GF-D8 (cell line): ENCODE measurements at places on chromosomes 12 and 14.
A peak's percentile ranks its signal among the peaks of the same experiment; 100 is the strongest.

DNA sequence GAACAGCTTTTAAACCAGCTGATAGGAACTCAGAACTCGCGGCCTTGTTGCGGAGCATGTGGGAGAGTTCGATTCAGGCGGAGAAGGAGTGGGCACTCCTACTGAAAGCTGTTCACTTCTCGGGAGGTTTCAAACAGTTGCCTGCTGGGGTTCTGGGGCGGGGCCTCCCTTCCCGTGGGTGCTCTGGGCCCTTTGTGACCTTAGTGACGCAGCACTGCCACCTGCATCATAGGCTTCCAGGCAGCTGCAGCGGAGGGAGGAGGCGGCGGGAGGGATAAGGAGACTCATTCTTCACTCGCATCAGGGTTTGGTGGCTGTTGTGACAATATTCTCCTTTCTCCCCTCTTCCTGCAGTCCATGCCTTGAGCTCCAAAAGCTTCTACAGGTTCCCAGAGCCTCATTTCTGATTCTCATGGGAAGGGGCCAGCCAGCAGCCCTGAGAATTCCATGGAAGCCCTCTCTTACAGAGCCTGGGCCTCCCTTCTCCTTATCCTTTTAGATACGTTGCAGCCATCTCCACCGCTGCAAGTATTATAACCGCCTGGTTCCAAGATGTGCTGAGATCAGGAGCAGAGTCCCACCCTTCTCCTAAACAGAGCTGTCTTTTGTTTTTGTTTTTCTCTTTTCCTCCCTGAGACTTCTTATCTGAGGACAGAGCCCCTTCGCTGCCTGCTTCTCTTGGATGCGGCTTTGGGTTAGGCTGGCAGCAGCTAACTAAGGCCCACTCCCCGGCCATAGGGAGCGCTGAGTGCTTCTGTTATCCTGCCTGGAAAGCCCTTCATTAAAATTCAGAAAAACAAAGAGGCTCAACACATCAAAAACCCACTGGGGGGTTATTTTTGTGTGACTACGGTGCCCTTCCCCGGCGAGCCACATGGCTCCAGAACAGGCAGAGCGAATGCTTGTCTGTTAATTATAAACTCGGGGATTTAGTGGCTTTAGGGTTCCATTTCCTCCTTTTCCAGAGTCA is 67.6 kb upstream of the GPATCH2L start:
- no peak for DNase-seq

DNA sequence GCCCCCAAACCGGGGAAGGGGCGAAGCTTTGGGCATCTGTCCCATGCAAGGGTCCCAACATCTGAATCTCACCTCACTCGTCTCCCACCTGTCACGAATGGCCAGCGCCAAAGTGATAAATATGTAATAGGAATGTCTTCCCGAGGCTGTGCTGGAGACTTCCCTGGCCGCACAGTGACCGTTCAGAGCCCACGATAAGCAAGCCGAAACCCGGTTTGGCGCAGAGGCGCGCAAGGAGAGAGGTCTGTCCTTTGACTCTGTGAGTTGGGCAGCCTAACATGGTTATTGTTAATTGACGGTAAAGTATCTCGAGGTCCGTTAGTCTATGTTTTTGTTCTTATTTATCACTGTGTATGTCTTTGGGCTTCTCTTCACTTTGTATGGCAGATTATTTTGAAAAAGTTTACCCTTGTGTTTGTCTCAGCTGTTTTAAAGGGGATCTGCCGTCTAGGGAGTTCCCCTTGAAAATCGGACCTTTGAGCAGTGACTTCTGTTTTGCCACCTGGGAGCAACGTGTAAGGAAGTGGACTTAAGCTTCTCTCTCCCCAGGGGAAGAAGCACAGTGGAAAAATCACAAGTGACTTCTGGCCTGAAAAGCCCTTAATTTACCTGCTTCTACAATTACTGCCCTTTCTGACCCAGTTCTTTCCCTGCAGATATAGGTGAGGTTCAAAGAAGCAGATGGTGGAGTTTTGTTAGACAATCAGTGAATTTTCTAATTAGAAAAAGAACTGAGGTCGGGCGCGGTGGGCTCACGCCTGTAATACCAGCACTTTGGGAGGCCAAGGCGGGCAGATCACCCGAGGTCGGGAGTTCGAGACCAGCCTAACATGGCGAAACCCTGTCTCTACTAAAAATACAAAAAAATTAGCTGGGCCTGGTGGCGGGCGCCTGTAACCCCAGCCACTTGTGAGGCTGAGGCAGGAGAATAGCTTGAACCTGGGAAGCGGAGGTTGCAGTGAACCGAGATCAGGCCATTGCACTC is 1.1 kb upstream of the TM9SF1 start:
- DNase-seq: peak; percentile 61

DNA sequence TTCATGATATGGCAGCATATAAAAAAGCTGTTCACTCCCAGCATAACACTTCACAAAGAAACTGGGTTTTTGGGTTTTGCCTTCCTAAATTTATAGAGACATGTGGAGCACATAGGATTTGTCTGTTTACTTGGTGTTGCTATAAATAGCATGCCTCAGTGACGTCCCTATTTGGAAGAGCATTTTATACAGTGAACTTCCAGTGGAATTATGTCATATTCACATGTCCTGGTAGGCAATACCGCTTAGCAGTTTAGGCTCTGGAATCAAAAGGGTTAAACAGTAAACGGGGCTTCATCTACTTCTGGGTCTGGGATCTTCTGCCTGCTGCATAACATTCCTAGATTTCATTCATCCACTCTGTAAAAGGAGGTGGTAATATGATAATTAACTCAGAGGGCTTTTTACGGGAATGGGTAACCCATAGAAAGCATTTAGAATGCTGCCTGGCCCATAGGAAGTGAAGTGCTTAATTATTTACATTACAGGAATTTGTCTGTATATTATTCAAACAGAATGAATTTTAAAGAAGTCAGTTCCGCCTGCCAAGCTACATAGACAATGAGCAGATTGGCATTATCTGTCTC is 396.1 kb downstream of the TMTC2 start:
- DNase-seq: no peak

- no peak for DNase-seq
Observed at GRCh38 chr14:91374879-91375702, 42.5 kb downstream of the CCDC88C start.

DNA sequence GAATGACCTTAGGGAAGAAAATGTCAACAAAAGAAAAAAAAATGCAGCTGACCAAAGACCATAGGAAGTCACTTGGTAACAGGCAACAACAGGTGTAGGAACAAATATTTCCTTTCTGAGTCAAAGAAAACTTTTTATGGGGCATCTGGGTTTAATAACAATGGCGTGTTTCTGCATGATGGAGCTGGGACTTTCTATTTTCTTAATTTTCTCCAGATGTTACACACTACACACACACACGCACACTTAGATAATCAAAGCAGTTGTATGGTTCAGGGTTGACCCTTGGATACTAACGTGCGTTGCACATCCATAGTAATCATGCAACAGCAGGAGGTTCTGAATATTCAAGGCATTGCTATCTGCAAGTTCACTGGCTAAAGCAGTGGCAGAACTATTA is 47.9 kb upstream of the NTF3 start:
- DNase-seq: no peak

DNA sequence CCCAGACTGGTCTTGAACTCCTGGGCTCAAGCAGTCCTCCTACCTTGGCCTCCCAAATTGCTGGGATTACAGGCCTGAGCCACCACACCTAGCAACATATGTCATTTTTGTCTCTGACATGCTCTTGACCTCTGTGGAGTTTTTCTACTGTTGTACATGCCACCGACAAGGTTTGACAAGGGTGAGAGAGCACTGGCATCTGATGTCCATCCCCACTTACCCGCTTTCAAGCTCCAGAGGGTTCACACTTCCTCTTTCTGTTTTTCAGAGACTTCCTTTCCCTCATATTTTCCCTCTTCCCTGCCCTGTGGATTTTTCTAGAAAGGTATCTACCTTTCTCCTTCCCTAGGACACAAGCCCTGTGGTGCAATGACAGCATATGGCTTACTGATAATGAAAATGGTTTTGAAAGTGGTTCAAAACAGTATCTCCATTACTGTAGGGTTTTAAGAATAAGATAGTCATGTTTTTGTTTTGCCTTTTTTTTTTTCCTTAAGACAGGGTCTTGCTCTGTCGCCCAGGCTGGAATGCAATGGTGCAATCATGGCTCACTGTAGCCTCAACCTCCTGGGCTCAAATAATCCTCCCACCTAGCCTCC is 27.7 kb upstream of the PLEKHG3 start:
- DNase-seq: no peak

GRCh38 chr12:9796971-9797370 is 30.3 kb upstream of the KLRF1 start:
- no peak for DNase-seq

DNA sequence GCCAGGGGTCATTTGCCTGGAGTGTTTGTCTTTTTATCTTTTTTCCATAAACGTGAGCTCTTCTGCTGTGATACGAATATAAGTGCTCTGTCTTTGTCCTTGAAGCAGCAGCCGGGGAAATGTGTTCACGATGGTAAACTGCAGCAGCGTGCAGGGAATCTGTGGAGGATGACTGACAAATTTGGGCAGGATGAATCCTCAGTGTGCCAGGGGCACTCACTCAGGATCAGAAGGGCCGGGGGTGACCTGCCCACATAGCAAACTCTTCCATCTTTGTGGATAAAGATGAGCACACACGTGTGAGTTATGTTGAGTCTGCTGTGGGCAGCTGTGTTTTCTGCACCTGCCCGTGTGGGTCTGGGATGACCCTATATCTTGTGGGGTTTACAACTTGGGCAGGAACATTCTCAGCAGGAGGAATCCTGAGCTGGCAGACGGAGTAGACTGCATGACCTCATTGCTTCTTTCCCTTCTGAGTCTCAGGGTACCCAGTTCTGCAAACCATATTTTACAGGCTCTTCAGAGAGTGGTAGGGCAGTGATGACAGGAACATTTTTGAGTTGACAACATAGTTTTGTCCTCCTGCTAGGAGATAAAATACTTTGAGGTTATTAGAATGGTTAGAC is 711 bp downstream of the ANO4 start:
- DNase-seq: no peak

- no peak for DNase-seq
Observed at GRCh38 chr12:108745641-108746040, 14.3 kb upstream of the CORO1C start.

DNA sequence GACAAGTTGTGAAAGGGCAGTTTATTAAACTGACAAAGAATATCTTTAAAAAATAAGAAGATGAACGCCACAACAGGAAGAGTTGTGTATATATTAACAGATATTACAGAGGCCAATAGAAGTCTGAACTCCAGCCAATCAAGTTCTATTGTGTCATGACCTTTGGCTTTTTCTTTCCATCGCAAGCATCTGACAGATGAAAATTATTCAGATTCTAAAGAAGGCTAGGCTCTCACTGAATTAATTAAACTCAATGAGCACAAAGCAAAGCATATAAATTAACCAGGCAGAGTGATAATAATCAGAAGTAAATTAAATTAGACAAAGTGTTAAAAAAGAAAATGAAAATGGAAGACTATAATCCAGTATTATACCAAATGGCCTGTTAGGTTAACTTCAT is 62.0 kb upstream of the PYGL start:
- DNase-seq: no peak

GRCh38 chr14:59239022-59239421 is 50.6 kb downstream of the DAAM1 start:
- DNase-seq: no peak

DNA sequence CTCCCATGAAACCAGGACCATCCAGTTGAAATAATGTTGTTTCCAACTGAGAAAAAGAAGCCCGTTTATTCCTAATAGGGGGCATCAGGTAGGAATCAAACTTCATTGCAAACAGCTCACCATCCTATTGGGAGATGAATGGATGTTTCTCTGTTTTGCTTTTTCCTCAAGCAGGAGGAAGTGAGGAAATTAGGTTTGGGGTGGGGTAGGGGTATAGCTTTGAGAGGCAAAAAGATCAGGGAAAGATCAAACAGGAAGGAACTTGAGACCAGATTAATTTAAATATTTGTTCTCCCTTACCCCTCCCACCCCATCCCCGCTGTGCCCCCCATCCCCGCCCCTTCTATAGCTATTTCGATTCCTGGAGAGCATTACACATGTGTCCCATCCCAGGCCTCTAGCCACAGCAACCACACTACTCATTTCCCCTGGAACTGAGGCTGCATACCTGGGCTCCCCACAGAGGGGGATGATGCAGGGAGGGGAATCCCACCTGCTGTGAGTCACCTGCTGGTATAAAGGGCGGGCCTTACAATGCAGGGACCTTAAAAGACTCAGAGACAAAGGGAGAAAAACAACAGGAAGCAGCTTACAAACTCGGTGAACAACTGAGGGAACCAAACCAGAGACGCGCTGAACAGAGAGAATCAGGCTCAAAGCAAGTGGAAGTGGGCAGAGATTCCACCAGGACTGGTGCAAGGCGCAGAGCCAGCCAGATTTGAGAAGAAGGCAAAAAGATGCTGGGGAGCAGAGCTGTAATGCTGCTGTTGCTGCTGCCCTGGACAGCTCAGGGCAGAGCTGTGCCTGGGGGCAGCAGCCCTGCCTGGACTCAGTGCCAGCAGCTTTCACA is at the start of gene IL23A:
Gene IL23A (plus strand): TSS at position 577 of the 850 bp plus-strand sequence. CDS start 161 bp downstream, at position 738.
- no peak for DNase-seq

DNA sequence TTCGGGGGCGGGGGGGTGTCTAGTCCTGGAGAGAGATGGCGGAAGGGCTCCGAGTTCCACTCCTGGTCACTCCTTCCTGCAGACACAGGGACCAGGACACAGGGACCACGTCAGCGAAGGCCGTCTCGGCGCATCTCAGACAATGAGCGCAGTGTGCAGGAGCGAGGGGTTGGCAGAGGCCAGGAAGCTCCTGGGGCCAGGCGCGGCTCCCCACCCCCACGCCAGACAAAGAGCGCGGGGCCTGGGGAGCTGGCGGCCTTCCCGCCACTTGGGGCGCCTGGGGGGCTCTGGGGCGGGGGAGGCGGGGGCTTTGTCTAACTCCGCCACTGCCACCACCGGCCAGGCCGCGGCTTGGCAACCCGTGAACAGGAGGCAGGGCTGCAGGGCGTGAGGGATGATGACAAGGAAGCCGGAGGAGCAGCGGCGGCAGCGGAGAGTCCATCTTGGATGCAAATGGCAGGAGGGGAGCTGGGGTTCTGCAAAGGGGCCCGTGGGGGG is 2.2 kb downstream of the CDK2AP1 start:
- peak; percentile 51 for DNase-seq

GRCh38 chr12:55629058-55629841 is 7.4 kb upstream of the OR10P1 start:
- no peak for DNase-seq
